ENCODE measurements at places on chromosomes 13 and 19.

GRCh38 chr13:84570831-84571230 is 688.6 kb upstream of the SLITRK1 start:
- no peak for DNase-seq

- DNase-seq = no peak
Measured at GRCh38 chr13:44853641-44854040, 135.6 kb downstream of the NUFIP1 start.

- peak; percentile 19 for DNase-seq
Measured at GRCh38 chr13:43905435-43906031, 25.8 kb downstream of the LACC1 start.

DNA sequence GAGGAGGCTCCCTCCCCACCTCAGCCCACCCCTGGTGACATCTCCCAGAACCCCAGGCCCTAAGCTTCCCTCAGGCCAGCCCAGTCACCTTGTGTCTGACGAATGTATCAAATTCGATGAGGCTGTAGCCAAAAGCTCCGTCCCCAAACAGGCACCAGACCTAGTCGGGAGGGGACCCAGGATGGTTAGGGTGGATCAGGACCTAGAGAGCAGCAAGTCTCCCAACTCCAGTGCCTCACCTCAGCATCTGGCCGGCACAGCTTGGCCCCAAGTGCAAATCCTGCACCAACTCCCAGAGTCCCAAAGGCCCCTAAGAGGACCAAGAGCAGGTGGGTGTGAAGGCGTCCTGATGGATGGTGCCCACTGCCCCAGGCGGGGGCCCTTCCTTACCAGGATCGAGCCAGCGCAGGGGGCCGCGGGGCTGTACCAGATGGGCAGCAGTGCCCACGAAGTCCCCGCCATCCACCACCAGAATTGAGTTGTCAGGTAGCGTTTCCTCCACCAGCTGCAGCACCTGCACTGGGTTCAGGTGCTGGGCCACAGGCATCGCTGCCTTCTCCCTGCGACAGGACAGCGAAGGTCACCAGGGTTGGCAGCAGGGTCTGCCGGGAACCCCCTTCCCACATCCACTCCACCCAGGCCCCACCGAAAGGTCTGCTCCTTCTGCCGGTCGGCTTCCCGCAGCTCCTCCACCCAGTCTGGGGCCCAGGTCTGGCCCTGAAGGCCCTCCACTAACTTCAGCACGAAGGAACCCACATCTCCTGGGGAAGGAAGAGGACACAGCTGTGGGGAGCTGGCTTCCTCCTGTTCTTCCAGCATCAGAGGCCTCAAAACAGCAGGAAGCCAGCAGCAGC is 8.8 kb downstream of the SYDE1 start:
- DNase-seq = no peak

GRCh38 chr13:50585674-50586413 is 257.6 kb downstream of the DLEU7 start:
- DNase-seq = no peak

DNA sequence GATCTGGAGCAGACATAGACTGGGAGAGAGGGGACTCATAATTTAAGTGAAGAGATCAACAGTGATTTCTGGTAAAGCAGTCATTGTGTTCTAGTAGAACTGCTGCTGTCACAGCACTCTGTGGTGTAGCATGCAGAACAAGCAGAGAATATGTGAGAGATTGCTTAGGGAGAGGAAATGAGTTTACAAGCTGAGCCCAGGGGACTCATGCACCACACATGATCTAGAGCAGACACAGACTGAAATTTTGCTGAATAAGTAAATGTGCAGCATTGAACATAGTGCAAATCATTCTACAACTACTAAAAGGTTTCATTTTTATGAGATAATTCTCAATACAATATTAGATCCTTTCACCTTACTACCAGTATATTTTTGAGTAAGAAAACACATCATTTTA is 125.7 kb downstream of the MYO16 start:
- no peak for DNase-seq

Data from activated CD4-positive, alpha-beta memory T cell treated with anti-CD3 and anti-CD28 coated beads, Interleukin-2, amount 10 ng/mL, durations not matched to agents 7 days and 5 days (primary cell).